ENCODE measurements at places on chromosomes 1 and 21. TPM values are rescaled to one million over a fixed set of nuclear protein-coding genes. Genes with fewer than 3 reads are reported as not detected.
A peak's percentile ranks its signal among the peaks of the same experiment; 100 is the strongest.

GRCh38 chr21:44911384-44912157 lies 9.1 kb downstream of the ITGB2 start:
- DNase-seq = no peak

DNA sequence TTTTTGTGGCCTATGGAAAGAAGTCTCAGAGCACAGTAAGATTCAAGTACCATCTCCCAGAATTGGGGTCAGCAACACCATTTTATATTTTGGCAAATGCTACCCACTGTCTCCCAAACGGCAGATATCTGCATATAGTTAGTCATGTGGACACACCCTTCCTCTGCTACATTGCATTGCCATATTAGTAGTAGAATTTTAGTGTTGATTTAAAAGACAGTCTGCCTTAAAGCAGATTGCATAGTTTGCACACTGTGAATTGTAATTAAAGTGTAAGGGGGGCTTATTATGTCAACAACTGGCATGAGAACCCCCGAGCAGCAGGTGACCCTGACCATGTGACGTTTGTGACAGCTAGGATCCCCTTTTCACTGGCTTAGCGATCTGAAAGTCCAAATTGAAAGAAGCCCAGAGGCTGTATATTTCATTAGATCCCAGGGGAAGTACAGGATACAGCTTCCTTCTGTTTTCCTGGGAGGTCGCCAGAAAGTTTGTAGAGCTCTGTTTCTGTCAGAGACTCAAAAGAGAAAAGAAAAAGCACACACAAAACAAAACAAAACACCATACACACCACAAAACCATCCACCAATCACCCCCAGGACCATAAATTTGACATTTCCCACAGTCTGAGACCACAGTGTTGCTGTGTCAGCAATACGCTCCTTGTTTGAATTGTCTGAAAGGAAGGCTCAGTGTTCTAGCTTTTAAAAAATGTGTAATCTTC lies 172.4 kb downstream of the NFIA start:
- no peak for DNase-seq

DNA sequence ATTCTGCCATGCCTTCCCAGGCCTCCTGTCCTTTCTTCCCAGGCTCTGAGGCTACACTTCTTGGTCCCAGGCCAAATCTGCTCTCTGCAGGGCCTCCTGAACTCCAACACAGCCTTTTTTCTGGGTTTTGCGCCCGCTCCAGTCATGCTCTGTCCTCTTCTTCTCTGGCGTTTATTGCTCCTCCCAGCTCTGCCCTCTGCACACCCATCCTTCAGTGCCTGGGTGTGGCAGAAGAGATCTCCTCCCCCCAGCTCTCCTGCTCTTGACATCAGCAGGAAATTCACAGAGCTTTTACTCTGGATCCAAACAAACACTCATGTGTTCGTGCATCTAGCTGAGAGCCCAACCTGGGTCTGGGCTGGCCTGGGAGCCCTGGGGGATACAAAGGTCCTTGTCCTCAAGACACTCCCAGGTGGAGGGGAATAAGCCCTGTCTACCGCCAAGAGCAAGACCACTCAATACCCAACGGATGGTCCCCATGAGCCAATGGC lies 22.9 kb upstream of the EPS8L3 start:
- no peak for DNase-seq

GRCh38 chr1:160954158-160955104 lies at the start of gene ITLN2:
Gene ITLN2 (minus strand): TSS chr1:160954809. CDS start chr1:160954741, 68 bp downstream.
- DNase-seq = peak; percentile 54

- DNase-seq = no peak
Measured at GRCh38 chr1:11289064-11289463, 16.1 kb downstream of the UBIAD1 start.

GRCh38 chr1:238649200-238649599 lies 737.2 kb upstream of the CHRM3 start:
- DNase-seq = no peak

DNA sequence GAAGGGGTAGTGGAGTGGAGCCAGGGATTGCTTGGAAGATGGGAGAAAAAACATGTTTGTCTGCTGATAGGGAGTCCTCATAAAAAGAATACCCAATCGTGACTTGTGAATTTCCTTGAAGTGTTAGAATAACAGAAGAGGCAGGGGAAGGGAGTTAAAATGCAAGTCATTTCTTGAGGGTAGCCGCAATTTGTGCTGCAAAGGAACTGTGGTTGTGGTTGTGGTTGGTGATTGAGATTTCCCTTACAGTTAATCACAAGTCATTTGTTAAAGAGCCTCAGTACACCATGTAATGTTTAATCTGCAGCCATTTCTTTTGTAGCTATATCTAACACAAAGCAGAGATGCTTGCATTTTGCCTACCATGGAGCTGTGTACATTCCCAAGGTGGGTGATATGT lies 38.5 kb upstream of the EGLN1 start:
- DNase-seq = no peak

GRCh38 chr1:6448749-6449631 lies 17.0 kb downstream of the TNFRSF25 start:
- no peak for DNase-seq

DNA sequence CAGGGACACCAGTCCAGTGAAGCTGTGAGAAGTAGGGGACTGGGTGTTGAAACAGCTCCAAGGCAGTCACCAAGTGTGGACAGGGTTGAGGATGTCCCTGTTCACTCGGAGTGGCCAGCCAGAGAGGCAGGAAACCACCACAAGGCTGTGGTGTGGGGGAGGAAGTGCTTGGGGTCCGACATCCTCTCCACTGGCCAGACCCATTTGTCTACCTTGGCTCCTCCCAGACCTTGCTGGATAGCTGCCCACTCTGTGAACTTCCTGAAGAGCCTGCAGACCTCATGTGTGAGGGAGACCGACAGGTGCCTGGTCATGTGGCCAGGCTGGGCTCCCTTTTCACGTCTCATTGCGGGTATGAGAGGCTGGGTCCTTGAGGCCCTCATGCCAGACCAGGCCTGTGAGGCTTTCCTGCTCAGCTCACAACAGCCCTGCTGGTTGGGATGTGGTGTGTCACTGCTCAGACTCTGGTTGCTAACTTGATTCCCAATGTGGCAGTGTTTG lies 21.8 kb downstream of the CYP4B1 start:
- no peak for DNase-seq

DNA sequence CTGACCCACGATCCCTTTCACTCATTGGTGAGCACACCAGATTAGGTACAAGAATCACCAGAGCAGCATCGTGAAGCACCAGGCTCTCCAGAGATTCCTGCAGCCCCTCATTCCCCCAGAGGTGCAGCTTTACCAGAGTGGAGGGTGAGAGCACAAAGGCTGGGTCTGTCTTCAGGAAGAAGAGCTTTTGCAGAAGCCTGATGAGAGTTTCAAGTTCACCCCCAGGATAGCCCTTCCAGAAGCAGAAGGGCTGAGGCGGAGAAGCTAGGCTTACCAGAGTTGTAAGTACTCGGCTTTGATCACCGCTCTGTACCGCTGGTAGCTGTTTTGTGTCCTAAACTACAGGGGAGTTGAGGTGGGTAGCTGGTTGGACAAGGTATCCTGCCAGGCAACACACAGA lies 3.1 kb downstream of the TSSK3 start:
- no peak for DNase-seq

- no peak for DNase-seq
Measured at GRCh38 chr1:51776408-51776807, 102.1 kb downstream of the NRDC start.

DNA sequence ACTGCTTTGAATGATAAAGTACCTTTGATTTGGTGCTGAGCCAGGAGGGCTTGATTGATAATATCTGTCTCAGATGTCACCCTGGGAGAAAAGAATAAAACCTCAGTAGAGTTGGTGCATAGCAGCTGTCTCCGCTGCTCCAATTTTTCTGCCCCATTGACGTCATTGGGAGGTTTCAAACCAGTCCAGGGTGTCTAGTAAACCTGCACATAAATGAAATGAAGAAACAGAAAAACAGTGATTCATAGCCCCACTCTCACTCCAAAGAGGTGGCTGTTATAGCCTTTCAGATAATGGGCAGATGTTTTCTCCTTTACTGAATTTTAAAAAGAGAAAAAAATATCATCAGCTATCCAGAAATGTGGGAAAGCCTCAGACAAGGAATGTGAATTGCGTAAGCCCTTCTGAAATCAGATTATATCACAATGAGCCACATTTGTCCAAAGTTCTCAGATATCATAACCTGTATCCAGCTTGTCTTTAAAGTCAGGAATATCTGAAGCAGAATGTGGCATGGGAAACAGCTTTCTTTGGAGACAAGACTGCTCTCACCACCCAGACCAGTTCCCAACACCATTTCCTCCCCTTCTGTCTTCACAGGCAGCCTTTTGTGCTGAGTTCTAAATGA lies 351.3 kb upstream of the SGIP1 start:
- no peak for DNase-seq

DNA sequence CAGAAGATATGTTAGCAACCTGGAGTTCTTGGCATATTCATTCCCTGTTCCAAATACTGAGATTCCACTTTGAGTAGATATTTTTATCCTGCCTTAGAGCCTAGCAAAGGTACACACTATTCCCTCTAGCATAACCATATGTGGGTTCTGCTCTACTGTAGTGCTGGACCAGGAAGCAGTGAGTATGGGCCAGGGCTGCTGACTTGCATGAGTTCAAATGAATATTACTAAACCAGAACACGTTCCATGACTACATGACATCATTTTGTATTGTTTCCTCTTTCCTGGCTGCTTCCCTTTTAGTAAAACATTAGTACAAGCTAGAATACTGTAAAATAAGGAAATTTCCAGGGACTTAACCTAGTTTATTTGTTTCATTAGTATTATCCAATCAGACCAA lies 41.1 kb downstream of the TNFSF18 start:
- no peak for DNase-seq

- no peak for DNase-seq
Measured at GRCh38 chr1:64171797-64172281, 31.6 kb upstream of the UBE2U start.

The CHI3L1 gene
- total RNA-seq = 26.7 TPM

The ELAVL4 gene
- not detected for total RNA-seq

The COQ8A gene
- total RNA-seq = 57.1 TPM

The UMODL1 gene
- 0.08 TPM for total RNA-seq
